D341Med (cell line): ENCODE measurements at places on chromosomes 6 and 20.

- no peak for DNase-seq
Observed at GRCh38 chr20:36604952-36605398, 604 bp upstream of the RAB5IF start.

DNA sequence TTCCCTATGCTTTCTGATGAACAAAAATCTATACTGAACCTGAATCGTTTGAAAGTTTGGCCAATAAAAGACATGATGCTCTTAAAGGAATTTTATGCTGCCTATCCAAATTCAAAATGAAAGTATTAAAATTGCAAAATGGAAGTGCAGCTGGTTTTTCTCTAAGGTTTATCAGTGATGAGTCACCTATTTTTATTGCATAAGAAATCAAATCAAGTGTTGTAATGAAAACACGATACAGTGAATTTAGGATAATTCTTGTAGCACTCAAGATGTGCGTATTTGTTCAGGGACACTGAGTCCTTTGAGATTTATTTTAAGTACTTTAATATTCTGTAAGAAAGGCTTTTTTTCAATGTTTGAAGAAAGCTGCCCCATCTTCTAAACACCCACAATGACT lies 409.5 kb downstream of the ADGRB3 start:
- no peak for DNase-seq

DNA sequence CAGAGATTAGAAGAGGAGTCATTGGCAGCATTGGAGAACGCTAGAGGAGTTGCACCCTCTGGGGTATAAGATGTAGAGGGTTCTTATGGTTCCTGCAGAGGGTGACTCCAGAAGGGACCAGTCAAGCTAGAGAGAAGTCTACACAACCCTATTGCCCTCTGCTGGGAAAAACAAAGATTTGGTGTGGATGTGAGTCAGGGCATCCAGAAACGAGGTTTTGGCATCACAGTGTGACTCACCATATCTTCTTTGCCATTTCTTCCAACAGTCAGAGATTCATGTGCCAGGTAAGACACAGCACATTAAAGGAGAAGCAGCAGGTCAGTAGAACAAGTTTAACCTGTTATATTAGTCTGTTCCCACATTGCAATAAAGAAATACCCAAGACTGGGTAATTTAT lies 598.8 kb downstream of the MAFB start:
- no peak for DNase-seq

GRCh38 chr20:59250293-59250692 lies 50.1 kb upstream of the EDN3 start:
- no peak for DNase-seq

DNA sequence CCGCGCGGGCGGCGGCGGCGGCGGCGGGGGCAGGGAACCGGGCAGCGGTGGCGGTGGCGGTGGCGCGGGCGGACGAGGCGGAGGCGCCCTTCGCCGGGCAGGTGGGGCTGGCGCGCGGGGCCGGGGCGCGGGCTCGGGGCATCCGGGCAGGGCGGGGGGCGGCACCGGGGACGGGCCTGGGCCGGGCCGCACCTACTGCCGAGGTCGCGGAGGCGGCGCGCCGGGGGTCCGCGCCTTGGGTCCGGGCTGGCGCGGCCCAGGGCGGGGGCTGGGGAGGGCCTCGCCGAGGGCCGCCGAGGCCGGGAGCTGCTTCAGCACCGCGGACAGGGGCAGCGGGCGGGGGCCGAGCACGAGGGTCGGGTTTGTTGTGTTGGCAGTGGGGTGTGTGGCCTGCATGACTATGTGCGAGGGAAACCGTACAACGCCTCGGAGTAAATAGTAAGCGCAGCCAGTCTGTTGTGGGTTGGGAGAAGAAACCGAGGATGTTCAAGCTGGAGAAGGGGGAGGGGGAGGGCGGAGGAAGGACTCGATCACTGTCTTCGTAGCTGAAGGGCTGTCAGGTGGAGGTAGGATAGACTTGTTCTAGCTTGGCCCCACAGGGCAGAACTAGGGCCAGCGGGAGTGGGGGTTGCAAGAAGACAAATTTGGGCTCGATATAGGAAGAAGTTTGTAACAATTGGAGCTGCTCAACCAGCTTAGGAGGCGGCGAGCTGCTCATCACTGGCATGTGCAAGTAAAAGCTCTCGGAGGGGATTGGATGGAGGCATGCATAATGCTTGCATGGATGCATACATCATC lies 593 bp downstream of the MMP24 start:
- DNase-seq = peak; percentile 83

- DNase-seq = no peak
Observed at GRCh38 chr20:63678071-63678470, 18.4 kb upstream of the TNFRSF6B start.

DNA sequence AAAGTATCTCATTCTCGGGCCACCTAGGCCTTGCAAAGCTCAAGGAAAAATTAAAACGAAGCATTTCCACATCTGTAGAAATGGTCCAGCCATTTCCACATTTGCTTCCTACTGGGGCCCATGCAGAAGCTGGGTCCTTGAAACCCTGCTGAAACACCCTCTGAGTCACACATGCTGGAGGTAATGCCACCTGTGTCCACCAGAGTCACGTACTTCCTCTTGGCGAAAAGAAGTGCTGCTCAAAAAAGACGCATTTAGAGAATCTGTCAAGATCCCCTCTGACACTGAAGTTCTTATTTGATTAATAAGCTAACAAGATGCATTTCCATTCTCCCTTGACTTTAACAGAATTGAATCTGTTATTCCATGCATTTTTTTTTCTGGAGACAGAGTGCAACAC lies 423.2 kb downstream of the PREX1 start:
- no peak for DNase-seq

- DNase-seq = no peak
Observed at GRCh38 chr6:17771609-17772008, 64.9 kb upstream of the NUP153 start.

GRCh38 chr6:7390226-7390878 lies 744 bp downstream of the RIOK1 start:
- no peak for DNase-seq

GRCh38 chr6:54248994-54249393 lies 59.2 kb upstream of the TINAG start:
- no peak for DNase-seq

DNA sequence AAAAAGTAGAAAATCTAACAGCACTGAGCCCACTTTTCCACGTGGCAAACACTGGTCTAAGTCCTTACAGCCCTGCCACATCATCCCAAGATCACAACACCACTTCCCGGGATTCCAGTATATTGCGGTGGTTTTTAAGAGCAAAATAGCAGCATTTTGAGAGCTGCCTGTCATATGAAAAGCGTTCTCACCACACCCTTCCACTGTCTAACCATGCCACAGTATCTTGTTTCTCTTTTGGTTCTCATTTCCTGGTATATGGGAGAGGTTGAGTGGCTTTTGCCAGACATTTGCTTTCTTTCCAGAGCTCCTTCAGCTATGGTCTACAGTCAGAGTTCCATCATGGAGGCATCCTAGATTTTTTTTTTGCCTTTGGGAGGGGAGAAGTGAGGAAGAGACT lies 243.0 kb downstream of the TSHZ2 start:
- no peak for DNase-seq

GRCh38 chr20:2596673-2597279 lies 55.7 kb upstream of the NOP56 start:
- no peak for DNase-seq

DNA sequence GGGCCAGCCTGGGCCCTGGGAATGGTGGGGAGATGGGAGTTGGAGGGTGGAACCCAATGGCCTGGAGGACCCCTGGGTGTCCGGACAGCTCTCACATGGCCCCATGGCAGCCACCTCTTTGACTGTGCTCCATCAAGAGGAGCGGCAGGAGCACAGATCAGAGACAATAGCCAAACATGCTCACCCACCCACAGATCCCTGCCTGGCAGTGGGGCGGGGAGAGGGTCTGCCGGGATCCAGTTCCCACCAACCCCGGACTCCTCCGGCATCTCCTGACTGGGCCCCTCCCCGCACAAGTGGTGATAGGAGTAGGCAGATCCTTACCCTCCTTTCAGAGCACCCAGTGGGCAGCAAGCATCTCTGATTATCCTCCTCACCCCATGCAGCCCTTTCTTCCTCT lies 31.9 kb upstream of the MRPS18A start:
- DNase-seq = no peak

- no peak for DNase-seq
Observed at GRCh38 chr20:11918391-11918845, 725 bp downstream of the BTBD3 start.

DNA sequence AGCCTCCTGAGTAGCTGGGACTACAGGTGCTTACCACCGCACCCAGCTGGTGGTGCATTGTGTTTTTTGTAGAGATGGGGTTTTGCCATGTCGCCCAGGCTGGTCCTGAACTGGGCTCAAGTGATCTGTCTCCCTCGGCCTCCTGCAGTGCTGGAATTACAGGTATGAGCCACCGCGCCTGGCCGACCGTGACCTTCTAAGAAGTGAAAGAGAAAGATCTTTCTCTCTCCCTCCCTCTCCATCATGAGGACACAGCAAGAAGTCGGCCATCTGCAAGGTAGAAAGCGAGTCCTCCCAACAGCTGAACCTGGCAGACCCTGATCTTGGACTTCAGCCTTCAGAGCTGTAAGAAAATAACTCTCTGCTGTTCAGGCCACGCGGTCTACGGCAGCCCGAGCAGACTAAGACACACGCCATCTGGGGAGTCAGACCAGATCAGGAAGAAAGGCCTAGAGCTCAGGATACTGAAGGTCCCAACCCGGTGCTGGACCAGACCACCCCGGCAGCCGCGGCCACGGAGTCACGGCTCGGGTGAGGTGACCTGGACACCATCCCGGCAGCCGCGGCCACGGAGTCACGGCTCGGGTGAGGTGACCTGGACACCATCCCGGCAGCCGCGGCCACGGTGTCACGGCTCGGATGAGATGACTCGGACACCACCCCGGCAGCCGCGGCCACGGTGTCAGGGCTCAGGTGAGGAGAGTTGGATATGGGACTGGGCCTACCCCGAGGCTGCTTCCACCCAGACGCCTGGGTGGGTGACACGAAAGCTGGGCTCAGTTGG lies 9.6 kb downstream of the GMEB2 start:
- no peak for DNase-seq

DNA sequence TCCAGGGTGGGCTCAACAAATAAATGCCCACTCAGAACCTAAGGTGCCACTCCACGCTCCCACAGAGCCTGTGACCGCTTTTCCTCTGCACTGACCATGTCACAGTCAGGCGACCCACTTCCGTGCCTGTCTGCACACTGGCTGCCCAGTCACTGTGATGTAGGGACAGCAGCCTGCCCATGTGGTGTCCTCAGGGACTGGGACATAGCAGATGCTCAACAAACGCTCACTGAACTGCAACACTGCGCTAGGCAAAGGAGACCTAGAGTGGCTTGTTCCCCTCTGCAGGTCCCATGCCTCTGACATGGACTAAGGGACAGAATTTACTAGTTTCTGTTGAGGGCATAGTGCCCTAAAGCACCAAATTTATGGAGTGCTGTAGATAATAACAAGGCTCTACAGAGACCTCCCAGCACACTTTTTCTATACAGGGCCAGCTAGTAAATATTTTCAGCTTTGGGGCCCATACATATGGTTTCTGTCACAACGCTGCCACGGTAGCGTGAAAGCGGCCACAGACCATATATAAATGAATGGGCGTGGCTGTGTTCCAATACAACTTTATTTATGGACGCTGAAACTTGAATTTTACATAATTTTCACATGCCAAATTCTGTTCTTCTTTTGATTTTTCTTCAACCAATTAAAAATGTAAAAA lies 57.8 kb upstream of the MRPS10 start:
- DNase-seq = no peak

DNA sequence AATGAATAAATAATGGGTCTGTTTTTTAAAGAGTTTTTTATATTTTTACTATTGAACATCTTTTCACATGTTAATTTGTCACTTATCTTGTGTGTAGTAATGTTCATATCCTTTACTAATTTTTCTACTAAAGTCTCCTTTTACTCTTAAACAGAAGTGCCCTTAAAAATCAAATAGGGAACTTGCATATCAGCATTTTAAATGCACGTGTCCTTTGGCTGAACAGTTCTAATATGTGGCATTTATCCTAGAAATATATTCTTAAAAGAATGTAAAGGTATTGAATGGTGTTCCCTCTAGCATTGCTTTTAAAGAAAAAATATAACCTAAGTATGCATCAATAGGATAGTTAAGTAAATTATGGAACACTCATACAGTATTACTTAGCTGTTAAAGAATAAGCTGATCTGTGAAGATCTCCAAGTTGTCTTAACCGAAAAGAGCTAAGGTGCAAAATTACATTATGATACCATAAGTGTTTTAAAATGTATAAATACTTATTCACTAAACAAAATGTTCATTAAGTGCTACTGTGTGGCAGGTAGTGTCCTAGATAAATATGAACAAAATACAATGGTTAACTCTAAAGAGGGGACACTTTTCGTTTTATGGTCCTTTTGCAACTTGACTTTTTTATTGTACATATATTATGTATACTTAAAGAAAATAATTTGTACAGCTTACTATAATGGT lies 631 bp upstream of the PGBD1 start:
- DNase-seq = no peak

DNA sequence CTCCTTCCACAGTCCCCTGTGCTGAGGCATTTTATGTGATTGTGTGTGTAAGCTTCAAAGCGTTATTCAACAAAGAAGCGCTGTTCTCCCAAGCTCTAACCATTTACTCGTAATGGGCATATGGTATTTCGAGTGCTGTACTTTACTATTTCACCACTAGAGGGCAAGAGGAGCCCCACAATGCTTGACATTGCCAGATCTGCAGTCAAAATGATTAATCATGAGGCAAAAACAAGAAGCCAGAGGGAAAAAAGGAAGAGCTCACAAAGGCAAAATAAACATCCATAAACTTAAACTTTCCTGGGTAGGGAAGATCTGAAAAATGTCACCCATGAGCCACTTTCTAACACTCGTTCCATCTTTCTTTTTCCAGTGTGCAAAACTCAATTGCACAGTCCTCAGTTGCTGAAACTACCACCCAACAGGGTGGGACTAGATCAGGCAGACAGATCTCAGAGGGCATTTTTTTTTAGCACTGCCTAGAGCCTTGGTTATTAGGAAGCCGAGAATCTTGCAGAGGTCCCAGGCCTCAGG lies 215.0 kb upstream of the PLCB4 start:
- DNase-seq = peak; percentile 58

DNA sequence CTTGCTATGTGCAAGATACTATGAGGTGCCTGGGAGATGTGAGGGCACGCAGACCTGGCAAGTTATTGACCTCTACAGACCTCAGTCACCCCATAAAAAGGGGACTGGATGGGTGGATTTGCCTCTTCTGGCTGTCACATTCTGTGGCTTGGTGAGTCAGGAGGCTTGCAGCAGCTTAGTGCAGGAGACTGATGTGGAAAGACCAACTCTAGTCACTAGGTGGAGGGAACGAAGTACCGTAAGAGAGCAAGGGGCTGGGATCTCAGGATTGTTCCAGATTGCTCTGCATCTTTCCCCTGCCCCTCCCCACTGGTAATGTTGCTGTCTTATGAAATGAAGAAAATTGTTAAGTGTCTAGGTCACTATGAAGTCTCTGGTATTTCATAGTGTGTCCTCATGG lies 3.3 kb downstream of the MAPRE1 start:
- no peak for DNase-seq

- DNase-seq = no peak
Observed at GRCh38 chr6:31775633-31776484, 1.3 kb downstream of the VWA7 start.

GRCh38 chr6:163756079-163756478 lies 341.6 kb downstream of the QKI start:
- no peak for DNase-seq

GRCh38 chr6:23173234-23173633 lies 603.9 kb downstream of the HDGFL1 start:
- DNase-seq = no peak
